ENCODE measurements at places on chromosomes 6 and 20.
A peak's percentile ranks its signal among the peaks of the same experiment; 100 is the strongest.

DNA sequence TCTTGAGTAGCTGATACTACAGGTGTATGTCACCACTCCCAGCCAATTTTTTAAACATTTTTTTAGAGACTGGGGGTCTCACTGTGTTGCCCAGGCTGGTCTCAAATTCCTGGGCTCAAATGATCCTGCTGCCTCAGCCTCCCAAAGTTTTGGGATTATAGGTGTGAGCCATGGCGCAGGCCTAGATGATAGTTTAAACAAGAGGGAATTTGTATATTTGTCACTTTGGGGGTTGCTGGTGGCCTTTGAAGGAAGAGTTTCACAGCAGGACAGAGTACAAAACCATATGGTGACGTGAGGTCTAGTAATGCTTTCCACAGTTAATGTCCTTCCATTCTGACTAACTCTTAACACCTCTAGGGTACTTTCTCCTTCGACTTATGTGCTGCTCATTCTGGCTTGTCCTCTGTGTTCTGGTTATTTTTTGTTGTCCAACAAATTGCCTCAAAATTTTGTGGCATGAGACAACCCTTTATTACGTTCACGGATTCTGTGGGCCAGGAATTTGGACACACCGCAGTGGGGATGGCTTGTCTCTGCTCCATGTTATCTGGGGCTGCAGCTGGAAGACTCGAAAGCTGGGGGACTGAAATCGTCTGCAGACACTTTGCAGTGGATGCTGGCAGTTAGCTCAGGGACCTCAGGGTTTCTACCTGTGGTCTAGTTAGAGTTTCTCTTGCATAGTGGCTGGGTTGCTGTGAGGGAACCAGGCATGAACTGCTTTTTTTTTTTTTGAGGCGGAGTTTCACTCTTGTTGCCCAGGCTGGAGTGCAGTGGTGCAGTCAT, 23.0 kb upstream of the IER3 start:
- DNase-seq = no peak

DNA sequence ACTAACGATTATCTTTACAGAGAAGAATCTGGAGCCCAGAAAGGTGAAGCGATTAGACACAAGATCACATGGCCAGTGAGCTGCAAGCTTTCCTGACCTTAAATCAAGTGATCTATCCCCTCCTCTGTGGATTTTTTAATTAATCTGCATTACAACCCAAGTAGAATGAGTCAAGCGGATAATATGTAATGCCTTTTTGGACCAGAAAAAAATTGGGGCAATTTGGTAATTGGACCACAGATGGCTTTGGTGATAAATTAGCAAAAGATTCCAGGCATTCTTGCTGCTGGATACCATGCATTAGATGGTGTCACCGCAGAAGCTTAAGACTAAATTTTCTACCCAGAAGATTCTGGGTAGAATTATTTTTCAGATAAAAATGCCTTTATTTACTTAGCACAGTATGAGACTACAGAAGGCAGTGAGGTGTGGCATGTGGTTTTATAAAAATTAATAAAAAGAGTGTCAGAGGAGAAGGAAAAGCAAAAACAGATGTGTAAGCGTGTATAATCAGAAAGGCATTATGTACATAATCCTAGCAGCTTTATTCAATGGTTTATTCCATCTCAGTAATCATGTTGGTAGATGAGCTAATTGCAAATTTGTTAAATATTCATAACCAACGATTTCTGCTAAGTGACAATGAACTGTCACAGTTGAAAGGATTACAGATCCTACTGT, 53.9 kb upstream of the PCSK2 start:
- DNase-seq = no peak

GRCh38 chr20:38674092-38674764, 50.1 kb upstream of the SLC32A1 start:
- DNase-seq = no peak

GRCh38 chr6:36128793-36129192, 1.5 kb upstream of the MAPK13 start:
- DNase-seq = no peak

- DNase-seq = no peak
Measured at GRCh38 chr6:121321282-121321681, 13.0 kb downstream of the TBC1D32 start.

- DNase-seq = no peak
Measured at GRCh38 chr6:36700831-36701230, 3.2 kb downstream of the RAB44 start.

- no peak for DNase-seq
Measured at GRCh38 chr6:43481591-43482236, 4.3 kb downstream of the TJAP1 start.

GRCh38 chr6:99780556-99780885, 173.9 kb downstream of the PRDM13 start:
- DNase-seq = no peak

DNA sequence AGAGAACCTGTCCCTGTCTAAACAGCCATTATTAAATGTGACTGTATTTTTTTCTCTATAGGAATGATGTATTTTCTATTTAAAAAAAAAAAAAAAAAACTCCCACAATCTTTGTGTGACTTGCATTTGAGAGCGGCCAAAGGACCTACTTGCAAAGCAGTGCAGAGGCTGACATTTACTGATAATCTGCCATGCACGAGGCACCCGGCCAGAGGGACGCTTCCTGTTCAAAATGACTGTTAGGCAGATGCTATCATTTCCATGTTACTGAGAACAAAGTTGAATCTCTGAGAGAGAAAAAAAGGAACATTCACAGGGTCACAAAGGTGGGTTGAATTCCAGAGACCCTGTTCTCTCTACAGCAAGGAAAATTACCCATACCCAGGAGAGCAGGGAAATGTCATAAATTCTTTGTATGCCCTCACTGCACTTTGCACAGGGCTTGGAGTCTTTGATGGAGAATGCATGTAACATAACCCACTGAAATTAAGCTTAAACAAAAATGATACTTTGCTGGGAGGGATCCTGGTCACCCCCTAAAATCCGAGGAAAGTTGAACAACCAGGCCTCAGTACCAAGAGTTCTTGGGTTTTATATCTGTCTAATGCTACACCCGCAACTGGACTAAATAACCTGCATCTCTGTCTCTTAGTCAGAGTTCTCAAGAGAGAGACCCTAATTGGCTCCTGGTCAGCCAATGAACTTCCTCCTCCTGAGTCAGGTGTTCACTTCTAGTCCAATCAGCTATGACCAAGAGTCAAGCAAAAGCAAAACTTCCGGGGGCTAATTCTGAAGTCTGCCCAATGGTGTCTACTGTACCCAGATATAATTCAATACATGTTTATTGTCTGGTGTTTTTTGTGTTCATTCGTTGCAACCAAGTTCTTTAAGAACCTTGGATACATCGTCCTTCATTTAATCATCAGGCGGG, 61.2 kb downstream of the GCLC start:
- DNase-seq = peak; percentile 69
